ENCODE measurements at places on chromosomes 13 and 19.
A peak's percentile ranks its signal among the peaks of the same experiment; 100 is the strongest.

GRCh38 chr13:106088085-106088484 lies 447.4 kb downstream of the EFNB2 start:
- no peak for DNase-seq

DNA sequence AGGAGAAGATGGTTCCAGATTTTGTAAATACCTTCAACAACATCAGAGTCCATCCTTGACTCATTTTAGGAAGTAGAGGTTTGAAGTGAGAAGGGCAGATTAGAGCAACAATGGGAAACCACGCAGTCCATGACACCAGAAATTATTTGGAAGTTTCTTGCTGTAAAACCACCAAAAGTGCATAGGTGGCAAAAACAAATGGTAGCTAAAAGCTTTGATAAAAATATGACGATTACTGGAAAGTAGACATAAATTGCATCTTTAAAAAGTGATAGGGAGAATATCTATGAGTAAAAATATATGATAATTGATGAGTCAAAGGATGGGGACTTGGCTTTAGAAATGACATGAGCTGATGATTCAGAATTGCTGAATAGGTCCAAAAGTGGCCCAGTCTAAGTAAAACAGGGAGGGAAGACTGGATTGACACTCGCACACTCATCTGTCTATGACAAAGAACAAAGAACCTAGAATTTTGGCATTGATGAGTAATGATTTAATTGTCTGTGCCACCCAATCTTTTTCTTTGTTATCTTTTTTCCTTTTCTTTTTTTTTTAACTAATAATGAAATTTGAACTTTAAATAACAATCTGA lies 472.2 kb downstream of the MYO16 start:
- DNase-seq: no peak

DNA sequence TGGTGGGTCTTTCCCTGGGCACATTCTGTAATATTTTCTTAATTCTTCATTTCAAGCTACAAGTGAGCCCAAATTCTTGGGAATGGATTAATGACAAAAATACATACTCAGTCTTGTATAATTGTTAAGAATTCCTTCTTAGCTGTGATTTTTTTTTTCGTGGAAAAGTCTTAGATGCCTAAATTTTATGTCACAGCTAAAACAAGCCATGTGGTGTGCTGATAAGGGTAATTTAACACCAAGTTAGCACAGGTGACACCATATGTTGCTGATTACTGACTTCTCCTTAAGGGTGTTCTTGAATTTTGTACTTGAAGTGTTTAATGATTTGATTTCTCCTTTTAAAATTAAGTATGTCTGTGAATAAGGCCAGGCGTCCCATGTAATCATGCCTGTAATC lies 29.3 kb downstream of the WDFY2 start:
- no peak for DNase-seq

GRCh38 chr19:51786646-51787494 lies 8.1 kb upstream of the FPR3 start:
- no peak for DNase-seq

DNA sequence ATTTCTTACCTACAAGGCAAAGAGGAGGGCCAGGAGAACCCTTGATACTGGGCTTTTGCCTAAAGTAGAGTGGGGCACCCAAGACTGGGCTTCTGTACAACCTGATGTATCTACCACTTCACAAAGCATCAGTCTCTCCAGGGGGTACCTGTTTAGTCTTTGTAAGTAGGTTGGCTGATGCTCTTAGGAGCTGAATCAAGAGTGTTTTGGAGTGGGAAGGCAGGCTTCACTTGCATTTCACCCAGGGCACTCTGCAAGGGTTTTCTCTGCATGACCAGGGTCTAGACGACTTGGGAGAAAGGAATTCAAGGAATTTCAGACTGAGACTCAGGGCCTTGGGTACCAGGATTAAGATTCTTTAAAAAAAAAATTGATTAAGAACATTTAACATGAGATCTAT lies 361.5 kb downstream of the RFC3 start:
- DNase-seq: no peak

DNA sequence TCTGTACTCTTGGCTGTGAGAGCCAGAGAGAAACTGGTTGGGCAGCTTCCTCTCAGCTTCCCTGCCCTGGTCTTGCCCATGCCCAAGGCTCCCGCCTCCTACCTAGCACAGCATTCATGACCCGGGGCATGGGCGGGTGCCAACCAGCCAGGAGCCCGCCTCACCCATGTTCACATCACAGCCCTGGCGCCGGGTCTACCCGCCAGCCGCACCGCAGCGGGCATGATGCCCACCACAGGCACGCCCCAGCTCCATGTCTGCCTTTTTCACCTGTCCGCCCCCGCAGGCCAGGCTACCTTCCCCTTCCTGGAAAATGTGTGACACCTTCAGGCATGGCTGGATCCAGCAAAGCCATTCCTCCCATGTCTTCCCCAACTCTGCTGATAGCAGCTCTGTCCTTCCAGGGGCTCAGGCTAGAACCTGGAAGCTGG lies 42.1 kb downstream of the PTPRS start:
- DNase-seq: no peak

DNA sequence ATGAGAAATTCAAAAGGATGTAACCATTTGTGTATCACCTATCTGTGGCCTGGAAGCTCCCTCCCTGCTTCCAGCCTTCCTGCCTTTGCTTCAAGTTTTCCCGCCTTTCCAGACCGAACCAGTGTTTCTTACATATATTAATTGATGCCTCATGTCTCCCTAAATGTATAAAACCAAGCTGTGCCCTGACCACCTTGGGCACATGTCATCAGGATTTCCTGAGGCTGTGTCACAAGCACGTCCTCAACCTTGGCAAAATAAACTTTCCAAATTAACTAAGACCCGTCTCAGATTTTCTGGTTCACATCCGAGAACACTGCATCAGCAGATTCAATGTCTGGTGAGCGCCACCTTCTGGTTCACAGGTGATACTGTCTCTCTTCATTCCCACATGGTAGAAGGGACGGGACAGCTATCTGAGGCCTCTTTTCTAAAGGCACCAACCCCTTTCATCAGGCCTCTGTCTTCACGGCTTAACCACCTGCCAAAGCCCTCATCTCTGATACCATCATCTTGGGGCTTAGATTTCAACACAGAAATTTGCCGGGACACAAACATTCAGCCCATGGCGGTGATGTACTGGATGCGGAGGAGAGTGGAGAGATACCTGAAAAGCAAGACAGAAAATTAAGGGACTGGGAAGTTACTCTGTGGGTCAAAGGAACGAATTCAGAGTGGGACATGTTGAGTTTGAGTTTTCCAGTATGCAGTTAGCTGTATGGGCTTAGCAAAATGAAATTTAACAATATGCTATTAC lies 58.7 kb upstream of the PABPC3 start:
- DNase-seq: peak; percentile 80

- DNase-seq: no peak
Observed at GRCh38 chr19:44960906-44961728, 5.9 kb downstream of the CLPTM1 start.

DNA sequence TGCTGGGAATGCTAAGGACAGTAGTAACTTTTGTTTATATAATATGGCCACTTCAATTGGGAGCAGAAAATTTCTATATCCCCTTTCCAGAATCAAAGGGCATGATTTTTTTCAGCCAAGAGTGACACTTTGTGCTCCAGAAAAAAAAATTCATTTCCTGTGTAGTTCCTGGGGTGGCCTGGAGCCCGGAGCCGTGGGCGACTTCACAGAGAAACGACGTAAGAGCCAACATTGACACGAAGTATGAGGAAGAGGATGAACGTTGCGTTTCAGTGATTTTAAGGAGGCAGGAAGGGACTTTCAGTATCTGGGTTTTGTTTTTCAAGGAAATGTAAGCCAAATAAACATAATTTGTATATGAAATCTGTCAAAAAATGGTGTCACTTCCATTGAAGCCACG lies 187.6 kb downstream of the STK24 start:
- no peak for DNase-seq

GRCh38 chr13:32734511-32734910 lies 148.3 kb downstream of the PDS5B start:
- no peak for DNase-seq

GRCh38 chr13:101649488-101650126 lies 197.1 kb downstream of the ITGBL1 start:
- DNase-seq: no peak

DNA sequence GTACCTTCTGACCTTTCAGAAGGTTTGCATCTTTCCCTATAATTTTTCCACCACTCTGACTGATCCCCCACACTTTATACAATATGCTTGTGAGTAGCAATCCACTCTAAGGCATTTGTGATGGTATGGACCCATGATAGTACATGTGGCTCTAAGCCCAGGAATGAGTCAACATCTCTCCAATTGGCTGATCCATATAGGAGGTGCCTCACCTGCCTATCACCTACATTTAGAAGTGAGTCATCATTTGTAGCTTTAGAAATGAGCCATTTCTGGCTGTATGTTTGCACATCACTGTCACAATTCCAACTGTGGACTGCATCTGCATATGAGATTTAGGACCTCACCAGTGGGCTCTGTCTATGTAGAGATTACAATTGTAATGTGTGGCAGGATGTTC lies 133.1 kb upstream of the ZNF91 start:
- no peak for DNase-seq

- no peak for DNase-seq
Observed at GRCh38 chr19:50272263-50272897, 56.8 kb downstream of the KCNC3 start.

GRCh38 chr19:548886-549830 lies 5.3 kb downstream of the GZMM start:
- no peak for DNase-seq

Measured in hematopoietic multipotent progenitor cell treated with erythropoietin and hydrocortisone succinate and interleukin-3 and kit ligand, for 17 days (in vitro differentiated cells).